Endodermal cell (in vitro differentiated cells): ENCODE measurements at places on chromosomes 1 and 21. TPM values are rescaled to one million over a fixed set of nuclear protein-coding genes. Genes with fewer than 3 reads are reported as not detected.

BCL2L15 gene
- total RNA-seq: 0.06 TPM in 1 of 3 replicates, not detected in the others

NUDT4B gene
- 0.71 to 1.3 TPM in 2 of 3 replicates, not detected in the other for total RNA-seq

SELE gene
- not detected in 3 replicates for total RNA-seq

CDCA8 gene
- total RNA-seq: 27.7 and 29.6 TPM in 2 replicates

LCE1D gene
- total RNA-seq: not detected in 2 replicates

AIRE gene
- 1.2 to 4.0 TPM (median 1.2 TPM) in 3 replicates for total RNA-seq

ERRFI1 gene
- total RNA-seq: 57.2 to 72.5 TPM (median 71.8 TPM) in 3 replicates

C2CD4D gene
- 0.44 and 0.47 TPM in 2 replicates for total RNA-seq

DDR2 gene
- 0.38 to 0.55 TPM (median 0.48 TPM) in 3 replicates for total RNA-seq

POGZ gene
- 127 and 138 TPM in 2 replicates for total RNA-seq

NLRP3 gene
- total RNA-seq: not detected in 2 replicates

TDRD10 gene
- total RNA-seq: 0.56 TPM in 1 of 3 replicates, not detected in the others

SPRR2B gene
- not detected in 3 replicates for total RNA-seq

OTUD7B gene
- total RNA-seq: 27.7 to 31.1 TPM (median 28.0 TPM) in 3 replicates

OLFM3 gene
- total RNA-seq: 0.11 and 0.26 TPM in 2 replicates

DMBX1 gene
- 8.3 to 17.7 TPM (median 16.6 TPM) in 3 replicates for total RNA-seq

MYOG gene
- not detected in 3 replicates for total RNA-seq

SEMA4A gene
- 5.9 to 7.0 TPM (median 6.4 TPM) in 3 replicates for total RNA-seq

NBPF6 gene
- not detected in 3 replicates for total RNA-seq

PYGO2 gene
- total RNA-seq: 23.8 to 40.4 TPM (median 39.2 TPM) in 3 replicates

SMCP gene
- total RNA-seq: not detected in 2 replicates

LCA5L gene
- 3.5 and 3.6 TPM in 2 replicates for total RNA-seq

TEX38 gene
- 0.73 TPM in 1 of 3 replicates, not detected in the others for total RNA-seq

OR2T35 gene
- not detected in 3 replicates for total RNA-seq

MYCBP gene
- 28.9 and 38.1 TPM in 2 replicates for total RNA-seq

E2F2 gene
- total RNA-seq: 6.1 and 7.3 TPM in 2 replicates

DNAH14 gene
- 31.9 and 36.6 TPM in 2 replicates for total RNA-seq

NCAM2 gene
- total RNA-seq: 0.46 and 0.77 TPM in 2 replicates

ALG14 gene
- 2.5 to 7.4 TPM (median 5.9 TPM) in 3 replicates for total RNA-seq

F3 gene
- total RNA-seq: 23.2 and 27.6 TPM in 2 replicates

B3GALT2 gene
- not detected in 2 replicates for total RNA-seq

XCL2 gene
- total RNA-seq: not detected in 3 replicates

ADAMTSL4 gene
- 3.5 to 12.3 TPM (median 3.7 TPM) in 3 replicates for total RNA-seq
